H7 (cell line): ENCODE measurements at places on chromosomes 5 and 9.

DNA sequence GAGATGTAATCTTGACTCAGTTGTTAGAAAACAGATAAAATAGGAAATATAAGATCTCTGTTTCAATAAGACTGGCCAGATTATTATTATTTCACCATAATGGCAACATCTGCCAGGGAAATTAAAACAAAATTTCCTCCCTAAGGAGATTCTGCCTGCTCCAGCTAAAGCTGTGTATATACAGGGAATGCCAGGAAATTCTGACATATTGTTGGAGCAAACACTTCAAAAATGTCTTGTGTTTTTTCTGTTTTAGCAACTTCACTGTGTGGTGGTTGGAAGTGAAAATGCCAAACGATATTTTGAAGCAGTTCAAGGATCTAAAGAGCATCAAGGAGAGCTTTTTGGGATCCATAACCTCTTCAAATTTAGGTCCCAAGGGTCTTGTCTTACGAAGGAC, 90.8 kb downstream of the ERCC6L2 start:
- DNase-seq, result no peak

- DNase-seq, result no peak
Measured at GRCh38 chr5:124644138-124644537, 102.3 kb downstream of the ZNF608 start.

GRCh38 chr5:469752-470483, 26.9 kb downstream of the EXOC3 start:
- no peak for DNase-seq

- DNase-seq, result no peak
Measured at GRCh38 chr5:59833448-59833847, 60.1 kb downstream of the PDE4D start.

DNA sequence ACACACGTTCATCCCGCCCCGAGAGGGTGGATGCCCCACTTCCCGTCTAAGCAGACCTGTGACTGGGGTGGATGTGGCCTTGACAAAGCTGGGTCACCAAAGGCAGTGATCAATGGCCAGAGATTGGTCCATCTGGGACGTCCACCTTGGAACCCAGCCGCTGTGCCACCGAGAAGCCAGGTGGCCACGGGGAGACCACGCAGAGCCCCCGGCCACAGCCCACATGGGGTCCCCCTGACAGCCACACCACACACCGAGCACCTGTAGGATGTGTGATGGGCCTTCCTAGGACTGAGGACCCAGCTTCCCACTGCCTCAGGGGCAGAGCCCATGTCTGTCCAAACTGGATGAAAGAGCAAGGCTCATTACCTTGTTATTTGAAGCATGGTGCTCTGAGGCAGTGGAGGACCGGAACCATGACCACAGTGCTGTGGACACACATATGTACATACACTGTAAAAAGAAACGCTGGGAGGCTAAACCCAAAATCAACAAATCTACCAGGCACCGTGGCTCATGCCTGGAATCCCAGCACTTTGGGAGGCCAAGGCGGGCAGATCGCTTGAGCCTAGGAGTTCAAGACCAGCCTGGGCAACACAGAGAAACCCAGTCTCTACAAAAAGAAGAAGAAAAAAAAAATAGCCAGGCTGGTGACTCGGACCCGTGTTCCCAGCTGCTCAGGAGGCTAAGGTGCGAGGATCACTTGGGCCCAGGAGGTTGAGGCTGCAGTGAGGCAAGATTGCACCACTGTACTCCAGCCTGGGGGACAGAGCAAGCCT, 50.1 kb downstream of the MRPL36 start:
- DNase-seq, result no peak

GRCh38 chr5:176629853-176630680, at the start of the genes EIF4E1B and SNCB:
Gene EIF4E1B, plus strand, starts transcription at chr5:176630675. Its CDS starts 12,113 bp downstream, at chr5:176642788.
Gene SNCB, minus strand, starts transcription at chr5:176630534. Its CDS starts 880 bp downstream, at chr5:176629654.
- peak; percentile 95 for DNase-seq

- peak; percentile 86 for DNase-seq
Measured at GRCh38 chr5:179816796-179817469, 3.8 kb upstream of the SQSTM1 start.

- no peak for DNase-seq
Measured at GRCh38 chr9:33315371-33315770, 25.1 kb downstream of the NFX1 start.

DNA sequence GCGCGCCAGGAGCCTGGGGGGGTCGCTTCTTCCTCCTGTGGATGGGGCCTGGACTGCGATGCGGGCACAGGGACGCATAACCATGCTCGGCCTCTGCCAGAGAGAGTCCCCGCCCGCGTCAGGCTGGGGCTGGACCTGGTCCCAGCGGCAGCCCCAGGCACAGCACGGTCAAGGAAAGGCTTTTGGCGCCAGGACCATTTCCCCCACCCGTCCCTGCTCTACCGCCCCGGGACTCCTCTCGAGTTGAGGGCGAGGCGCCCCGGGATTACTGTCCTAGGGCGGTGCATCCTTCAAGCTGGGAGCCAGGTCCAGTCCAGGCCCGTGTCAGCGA, 341 bp downstream of the MXD3 start:
- DNase-seq, result peak; percentile 72

- DNase-seq, result no peak
Measured at GRCh38 chr5:142179776-142180387, 71.3 kb downstream of the NDFIP1 start.

DNA sequence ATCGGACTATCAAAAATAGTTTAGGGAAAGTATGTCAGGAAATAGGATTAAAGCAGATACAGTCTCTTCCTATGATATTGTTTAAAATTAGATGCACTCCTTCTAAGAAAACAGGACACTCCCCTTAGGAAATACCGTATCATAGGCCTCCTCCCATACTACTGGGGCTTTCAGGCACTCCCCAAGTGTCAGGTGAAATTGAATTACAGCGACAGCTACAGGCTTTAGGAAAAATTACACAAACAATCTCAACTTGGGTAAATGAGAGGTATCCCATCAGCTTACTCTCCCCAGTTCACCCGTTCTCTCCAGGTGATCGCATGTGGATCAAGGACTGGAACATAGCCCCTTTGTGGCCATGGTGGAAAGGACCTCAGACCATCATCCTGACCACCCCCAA, 110.4 kb upstream of the EPB41L4A start:
- DNase-seq, result peak; percentile 27

DNA sequence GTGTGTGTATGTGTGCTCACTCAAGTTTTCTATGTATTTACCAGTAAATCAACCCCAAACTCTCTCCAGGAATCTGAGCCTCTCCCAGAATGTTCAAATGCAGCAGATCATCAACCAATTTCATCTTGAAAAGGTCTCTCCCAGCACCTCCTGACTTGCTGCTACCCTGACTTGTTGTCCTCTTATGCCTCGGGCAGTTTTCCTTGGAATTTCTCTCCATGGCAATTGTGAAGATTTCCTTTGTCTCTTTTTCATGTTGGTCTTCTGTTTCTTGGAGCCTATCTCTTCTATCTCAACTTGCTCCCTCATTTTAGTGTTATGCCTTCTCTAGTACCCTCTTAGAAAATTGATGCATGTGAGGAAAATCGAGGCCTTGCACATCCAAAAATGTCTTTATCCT, 303.6 kb upstream of the KIF2A start:
- DNase-seq, result no peak
